ENCODE measurements at places on chromosomes 2 and 18.

- DNase-seq, result no peak
Observed at GRCh38 chr2:38016219-38016618, 59.7 kb downstream of the CYP1B1 start.

DNA sequence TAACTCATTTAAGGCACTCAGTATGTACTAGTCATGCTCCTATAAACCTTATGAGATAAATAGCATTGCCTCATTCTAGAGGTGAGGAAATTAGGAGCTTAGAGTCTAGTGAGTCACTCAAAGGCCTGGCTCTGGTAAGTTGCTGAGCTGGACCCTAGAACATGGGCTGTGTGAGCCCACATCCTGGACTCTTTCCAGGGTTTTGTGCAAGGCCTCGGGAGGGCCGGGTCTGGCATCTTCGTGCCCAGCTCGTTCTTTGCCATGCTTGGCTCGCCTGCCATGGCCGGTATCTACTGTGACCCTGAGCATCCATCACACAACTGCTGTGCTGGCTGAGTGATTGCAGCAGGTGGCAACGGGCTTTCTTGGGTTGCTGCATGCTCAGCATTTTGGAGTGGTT is 168.0 kb downstream of the LPIN1 start:
- DNase-seq, result no peak

- DNase-seq, result no peak
Observed at GRCh38 chr18:5066380-5066977, 130.6 kb downstream of the AKAIN1 start.

- DNase-seq, result no peak
Observed at GRCh38 chr2:179744401-179744800, 117.0 kb downstream of the ZNF385B start.

DNA sequence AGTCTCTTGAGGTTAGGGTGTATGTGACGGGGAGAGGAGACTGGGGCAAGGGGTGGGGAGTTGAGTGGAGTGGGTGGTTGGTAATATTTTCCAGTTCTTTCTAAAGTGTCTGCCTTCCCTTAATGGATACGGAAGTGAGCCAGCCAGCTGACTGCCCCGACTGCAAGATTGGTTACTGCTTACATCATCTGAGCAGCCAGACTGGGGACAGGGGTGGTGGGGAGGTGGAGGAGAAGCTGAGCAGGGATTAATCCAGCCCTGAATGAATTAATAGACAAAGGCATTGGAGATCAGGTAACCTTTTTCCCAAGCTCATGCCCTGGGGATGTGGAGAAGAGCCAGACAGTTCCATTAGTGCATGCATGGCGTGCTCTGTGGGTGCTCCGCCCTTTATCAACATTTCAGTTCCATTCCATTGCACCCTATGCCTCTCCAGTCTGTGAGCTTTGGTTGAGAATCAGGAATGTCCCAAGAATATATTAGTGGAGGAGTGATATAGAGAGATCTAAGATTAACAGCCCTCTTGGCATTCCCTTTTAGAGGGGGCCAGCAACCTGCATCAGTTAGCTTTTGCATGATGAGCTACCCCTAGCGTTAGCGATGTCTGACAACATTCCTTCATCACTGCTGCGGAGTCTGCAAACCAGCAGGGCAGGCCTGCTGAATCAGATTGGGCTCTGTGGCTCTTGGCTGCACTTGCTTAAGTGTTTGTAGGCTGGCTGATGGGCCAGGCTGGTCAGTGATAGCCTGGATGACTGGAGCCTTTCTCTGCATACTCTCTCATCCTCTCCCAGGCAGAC is 67.4 kb downstream of the TNP1 start:
- DNase-seq, result no peak

DNA sequence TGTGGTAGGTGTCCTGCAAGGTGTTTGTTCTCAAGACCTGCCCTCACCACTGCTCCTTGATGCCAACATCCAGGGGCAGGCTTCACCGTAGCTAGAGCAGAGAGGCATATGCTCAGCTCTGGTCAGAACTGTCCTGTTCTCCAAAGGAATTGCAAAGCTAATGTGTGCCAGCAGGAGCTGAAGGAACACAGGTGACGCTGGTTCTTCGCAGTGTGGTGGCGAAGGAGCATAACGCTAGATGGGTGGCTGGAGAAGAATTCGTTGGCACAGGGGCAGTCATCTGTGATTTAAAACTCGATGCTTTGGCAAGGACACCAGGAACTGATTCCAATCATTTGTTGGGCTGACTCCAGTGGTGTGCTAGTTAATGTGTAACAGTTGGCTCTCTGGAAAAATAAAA is 11.4 kb upstream of the PER2 start:
- no peak for DNase-seq

DNA sequence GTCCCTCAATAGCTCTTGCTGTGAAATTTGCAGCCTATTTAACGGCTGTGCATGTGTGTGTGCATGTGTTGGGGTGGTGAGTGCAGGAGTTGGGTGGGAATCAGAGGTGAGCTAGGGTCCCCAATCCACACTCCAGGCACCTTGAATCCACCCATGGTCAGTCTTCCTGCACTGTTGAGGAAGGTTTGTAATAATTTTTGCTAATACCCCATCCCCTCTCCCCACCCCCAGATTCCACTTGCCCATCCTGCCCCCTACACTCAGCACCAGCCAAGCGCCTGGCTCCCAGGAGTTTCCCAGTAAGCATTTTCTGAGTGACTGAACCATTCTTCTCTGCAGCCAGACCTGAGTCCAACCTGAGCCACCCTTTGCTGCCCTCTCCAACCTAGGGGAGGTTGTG is 208.4 kb upstream of the RAB12 start:
- DNase-seq, result no peak

- no peak for DNase-seq
Observed at GRCh38 chr18:10213526-10213925, 240.9 kb upstream of the APCDD1 start.
